ENCODE measurements at places on chromosomes 3 and 15.

GRCh38 chr15:94290730-94291129, 59.4 kb downstream of the MCTP2 start:
- no peaks in the 10 kb centered on the region for H3K36me3 ChIP-seq
- peaks cover 71% of the 10 kb centered on the region for H3K4me1 ChIP-seq
- no peak for DNase-seq
- H3K27me3 ChIP-seq = no peaks in the 10 kb centered on the region

DNA sequence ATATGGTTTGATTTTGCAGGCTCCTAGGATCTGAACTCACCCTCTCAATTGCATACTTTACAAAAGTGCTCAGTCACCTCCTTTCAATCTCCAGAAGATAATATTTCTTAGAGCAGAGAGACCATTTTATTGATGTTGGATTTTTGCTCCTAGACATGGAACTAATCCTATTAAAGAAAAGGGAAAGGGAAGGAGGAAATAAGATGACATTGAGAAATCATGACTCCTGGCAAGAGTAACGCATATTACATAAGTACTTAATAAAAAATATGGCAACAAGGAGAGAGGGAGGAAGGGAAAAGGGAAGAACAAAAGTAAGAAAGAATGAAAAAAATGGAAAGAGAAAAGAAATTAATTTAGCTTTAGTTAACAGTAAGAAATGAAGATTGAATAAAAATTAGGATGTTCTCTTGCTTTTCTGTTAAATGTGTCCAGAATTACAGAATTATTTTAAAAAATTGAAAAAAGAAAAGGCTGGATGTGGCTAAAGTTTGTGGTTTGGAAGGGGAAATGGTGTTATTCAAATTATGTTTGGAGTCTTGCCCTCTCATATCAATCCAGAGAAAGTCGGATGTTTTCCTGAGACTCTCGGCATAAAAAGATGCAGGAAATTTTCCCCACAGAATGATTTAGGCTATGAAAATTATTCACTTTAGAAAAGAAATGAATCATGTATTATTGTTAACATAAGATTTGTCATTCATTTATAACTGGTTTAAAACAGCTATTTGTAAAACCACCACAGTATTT, 474.0 kb downstream of the FGF12 start:
- H3K4me3 ChIP-seq = no peak overlapping the region
- DNase-seq = no peak
- H3K27ac ChIP-seq = no peak overlapping the region
- H3K36me3 ChIP-seq = no peaks in the 10 kb centered on the region

- no peak for DNase-seq
- H3K27me3 ChIP-seq = no peaks in the 10 kb centered on the region
- peaks cover 7% of the 10 kb centered on the region for H3K4me1 ChIP-seq
- no peaks in the 10 kb centered on the region for H3K36me3 ChIP-seq
- no peak overlapping the region for H3K4me3 ChIP-seq
These were observed 134.6 kb upstream of the TP63 start for GRCh38 chr3:189496375-189497138.

DNA sequence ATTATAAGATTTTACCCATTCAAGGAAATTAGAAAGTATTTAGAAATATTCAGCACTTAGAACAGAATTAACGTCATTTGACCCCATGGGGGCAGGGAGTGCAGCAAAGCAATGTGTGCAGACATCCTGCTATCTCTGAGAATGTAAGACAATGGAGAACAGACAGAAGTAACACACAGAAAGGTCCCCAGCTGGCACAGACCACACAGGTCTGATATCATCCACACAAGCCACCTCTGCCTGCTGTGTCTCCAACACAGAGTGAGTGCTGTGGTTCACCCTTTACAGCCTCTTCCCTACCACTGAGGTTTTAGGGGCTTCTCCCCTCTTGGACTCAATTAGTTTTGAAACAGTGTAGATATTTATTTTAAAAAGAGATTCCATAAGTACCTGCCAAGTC, 16.1 kb downstream of the TXNRD3 start:
- H3K4me1 ChIP-seq = no peaks in the 10 kb centered on the region
- H3K36me3 ChIP-seq = no peaks in the 10 kb centered on the region
- DNase-seq = no peak
- no peak overlapping the region for H3K27ac ChIP-seq
- H3K27me3 ChIP-seq = peaks cover 30% of the 10 kb centered on the region

DNA sequence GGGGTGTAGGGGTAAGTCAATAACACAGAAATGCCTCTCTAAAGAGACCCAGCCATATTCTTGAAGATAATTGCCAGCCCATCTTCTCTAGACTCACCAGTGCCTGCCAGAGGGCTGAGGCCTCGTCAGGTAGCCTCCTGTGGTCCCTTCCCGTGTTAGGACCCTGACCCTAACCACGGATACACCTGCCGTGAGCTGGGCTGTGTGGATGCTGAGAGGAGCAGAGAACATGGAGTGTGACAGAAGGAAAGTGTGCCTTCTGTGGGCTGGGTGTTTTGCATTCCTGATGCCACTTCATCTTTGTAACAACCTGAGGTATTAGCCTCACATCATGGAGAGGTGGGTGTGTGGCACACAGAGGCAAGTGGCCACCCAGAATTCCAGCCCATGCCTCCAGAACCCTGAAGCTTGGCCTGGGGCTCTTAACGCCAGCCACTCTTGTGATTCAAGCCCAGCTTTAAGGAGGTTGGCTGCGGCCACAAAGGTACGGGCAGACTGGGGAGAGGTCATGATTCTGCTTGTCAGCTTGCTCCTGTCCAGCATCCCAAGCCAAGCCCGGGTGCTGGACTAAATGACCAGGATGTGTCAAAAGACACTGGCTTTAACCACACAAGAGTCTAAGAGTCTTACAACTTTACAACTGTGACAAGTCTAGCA, 21.1 kb upstream of the ABTB1 start:
- H3K4me1 ChIP-seq = no peaks in the 10 kb centered on the region
- no peak for DNase-seq
- no peak overlapping the region for H3K27ac ChIP-seq
- no peaks in the 10 kb centered on the region for H3K27me3 ChIP-seq
- H3K36me3 ChIP-seq = no peaks in the 10 kb centered on the region

- no peak for DNase-seq
- H3K27me3 ChIP-seq = peaks cover 5% of the 10 kb centered on the region
- H3K4me1 ChIP-seq = no peaks in the 10 kb centered on the region
- peaks cover 6% of the 10 kb centered on the region for H3K36me3 ChIP-seq
- H3K27ac ChIP-seq = no peak overlapping the region
These were observed 27.6 kb downstream of the NDUFB4 start for GRCh38 chr3:120623727-120624093.

DNA sequence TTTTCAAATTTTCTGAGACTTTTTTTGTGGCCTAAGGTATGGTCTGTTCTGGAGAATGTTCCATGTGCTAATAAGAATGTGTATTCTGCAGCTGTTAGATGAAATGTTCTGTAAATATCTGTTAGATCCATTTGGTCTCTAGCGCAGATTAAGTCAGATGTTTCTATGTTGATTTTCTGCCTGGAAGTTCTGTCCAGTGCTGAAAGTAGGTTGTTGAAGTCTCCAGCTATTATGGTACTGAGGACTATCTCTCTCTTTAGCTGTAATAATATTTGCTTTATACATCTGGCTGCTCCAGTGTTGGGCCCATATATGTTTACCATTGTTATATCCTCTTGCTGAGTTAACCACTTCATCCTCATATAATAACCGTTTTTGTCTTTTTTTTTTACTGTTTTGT, 13.2 kb upstream of the TUBGCP5 start:
- H3K27ac ChIP-seq = no peak overlapping the region
- DNase-seq = no peak
- H3K36me3 ChIP-seq = no peaks in the 10 kb centered on the region
- no peaks in the 10 kb centered on the region for H3K27me3 ChIP-seq
- H3K4me3 ChIP-seq = no peak overlapping the region
- H3K4me1 ChIP-seq = no peaks in the 10 kb centered on the region

DNA sequence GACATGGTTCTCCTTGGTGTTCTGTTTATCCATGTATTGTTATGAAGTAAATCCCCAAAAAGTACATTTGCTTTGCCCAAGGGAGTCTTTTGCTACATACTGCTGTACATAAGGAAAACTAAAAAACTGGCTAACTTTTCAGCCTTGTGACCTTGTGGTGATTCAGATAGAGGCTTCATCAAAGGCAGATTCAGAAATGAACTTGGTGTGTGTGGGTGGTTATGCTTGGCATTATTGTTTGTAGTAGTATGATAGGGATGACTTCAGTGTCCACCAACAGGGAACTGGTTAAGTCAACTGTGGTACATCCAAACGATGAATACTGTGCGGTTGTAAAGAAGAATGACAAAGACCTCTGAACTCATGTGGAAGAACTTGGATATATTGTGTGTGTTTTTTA, 75.6 kb upstream of the CHRNB4 start:
- H3K4me1 ChIP-seq = no peaks in the 10 kb centered on the region
- no peak overlapping the region for H3K4me3 ChIP-seq
- H3K36me3 ChIP-seq = no peaks in the 10 kb centered on the region
- no peak for DNase-seq

DNA sequence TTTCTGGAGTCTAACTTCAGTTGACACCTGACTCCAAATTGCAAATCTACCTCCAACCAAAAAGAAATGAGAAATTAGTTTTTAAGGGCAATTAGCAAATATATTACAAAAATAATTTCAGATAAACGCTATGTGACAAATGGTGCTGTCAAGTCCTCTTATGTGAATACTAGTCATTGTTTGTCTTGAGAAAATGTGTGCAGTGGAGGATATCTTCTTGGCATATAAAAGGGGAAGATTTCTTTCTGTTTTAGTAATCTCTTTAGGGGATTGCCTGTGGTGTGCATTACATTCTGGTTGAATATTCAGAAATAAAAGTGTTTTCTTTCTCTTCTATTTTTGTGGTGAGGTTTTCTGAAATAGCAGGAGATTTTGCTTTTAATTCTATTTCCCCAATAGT, 3.0 kb upstream of the GCSAM start:
- no peak for DNase-seq
- H3K4me3 ChIP-seq = no peak overlapping the region
- peaks cover 3% of the 10 kb centered on the region for H3K36me3 ChIP-seq
- H3K4me1 ChIP-seq = peaks cover 16% of the 10 kb centered on the region
- no peaks in the 10 kb centered on the region for H3K27me3 ChIP-seq

Data from effector memory CD8-positive, alpha-beta T cell (primary cell).